ENCODE measurements at places on chromosomes 2 and 18. TPM values are rescaled to one million over a fixed set of nuclear protein-coding genes. Genes with fewer than 3 reads are reported as not detected.
A peak's percentile ranks its signal among the peaks of the same experiment; 100 is the strongest.

Gene ZBTB7C
- 13.0 TPM for total RNA-seq

DNA sequence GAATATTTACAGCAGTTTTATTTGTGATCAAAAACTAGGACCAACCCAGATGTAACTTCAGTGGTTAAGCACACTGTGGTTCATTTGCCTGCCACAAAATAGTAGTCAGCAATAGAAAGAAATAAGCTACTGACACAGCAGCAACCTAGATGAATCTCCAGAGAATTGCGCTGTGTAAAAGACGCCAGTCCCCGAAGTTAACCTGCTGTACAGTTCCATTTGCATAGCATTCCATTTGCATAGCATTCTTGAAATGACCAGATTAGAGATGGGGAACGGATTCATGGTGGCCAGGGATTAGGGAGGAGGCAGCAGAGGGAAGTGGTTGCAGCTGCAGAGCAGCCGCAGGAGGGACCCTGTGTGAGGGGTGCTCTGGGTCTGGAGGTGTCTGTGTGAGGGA is 39.3 kb upstream of the NFATC1 start:
- H3K4me3 ChIP-seq: no peak overlapping the region
- H3K36me3 ChIP-seq: peaks cover 4% of the 10 kb centered on the region
- H3K4me1 ChIP-seq: no peaks in the 10 kb centered on the region
- no peaks in the 10 kb centered on the region for H3K27me3 ChIP-seq

- H3K27me3 ChIP-seq: no peaks in the 10 kb centered on the region
- H3K36me3 ChIP-seq: peaks cover 41% of the 10 kb centered on the region
- H3K27ac ChIP-seq: no peak overlapping the region
- H3K4me3 ChIP-seq: no peak overlapping the region
Observed at GRCh38 chr2:159232456-159233170, 53.9 kb downstream of the WDSUB1 start.

DNA sequence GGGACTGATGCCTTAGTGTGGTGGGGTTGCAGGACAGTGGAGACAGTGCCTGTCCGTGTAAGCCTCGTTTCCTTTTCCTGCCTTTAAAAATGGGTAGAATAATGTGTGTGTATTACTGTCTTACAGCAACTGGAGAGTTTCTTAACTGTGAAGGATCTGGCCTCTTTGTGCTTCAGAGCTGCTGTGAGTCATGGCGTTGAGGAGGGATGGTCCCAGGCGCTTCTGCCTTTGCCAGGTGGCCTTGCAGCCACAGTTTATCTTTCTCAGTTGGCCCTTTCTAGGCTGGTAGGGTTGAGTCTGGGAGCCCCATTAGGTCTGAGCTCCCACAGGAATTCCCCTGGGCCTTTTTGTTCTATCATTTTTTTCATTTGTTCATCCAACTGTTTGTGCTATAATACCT is 9.2 kb downstream of the PRADC1 start:
- H3K27ac ChIP-seq: no peak overlapping the region
- H3K27me3 ChIP-seq: no peaks in the 10 kb centered on the region
- H3K4me1 ChIP-seq: no peaks in the 10 kb centered on the region
- peaks cover 4% of the 10 kb centered on the region for H3K36me3 ChIP-seq
- H3K4me3 ChIP-seq: no peak overlapping the region

- H3K27ac ChIP-seq: peak overlapping the region; percentile 51
- no peak overlapping the region for H3K4me3 ChIP-seq
- no peaks in the 10 kb centered on the region for H3K36me3 ChIP-seq
- peaks cover 24% of the 10 kb centered on the region for H3K4me1 ChIP-seq
- DNase-seq: no peak
Observed at GRCh38 chr2:234412726-234413125, 84.2 kb downstream of the ARL4C start.

DNA sequence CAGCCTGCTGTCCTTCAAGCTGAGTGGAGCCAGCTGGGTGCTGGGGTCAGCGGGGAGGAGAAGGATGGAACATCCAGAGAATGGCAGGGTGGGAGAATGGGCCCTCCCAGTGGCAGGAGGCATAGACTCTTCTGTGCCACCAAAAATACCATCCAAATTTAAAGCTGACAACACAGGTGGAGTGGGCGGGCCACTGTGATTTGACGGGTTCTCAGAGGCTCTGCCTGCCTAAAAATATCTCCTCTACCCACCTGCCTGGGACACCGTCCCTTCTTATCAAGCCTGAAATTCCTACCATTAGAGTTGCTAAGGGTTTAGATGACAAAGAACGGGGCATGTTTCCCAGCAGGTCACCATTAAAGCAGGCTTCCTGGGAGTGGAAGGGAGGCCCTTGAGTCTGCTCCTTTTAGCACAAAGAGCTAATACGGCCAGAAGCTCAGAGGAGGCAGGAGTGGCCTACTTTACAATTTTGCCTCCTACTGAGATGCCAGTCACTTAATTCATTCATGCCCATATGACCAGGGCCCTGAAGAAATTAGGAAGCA is 19.8 kb upstream of the MARCHF4 start:
- DNase-seq: no peak
- H3K36me3 ChIP-seq: no peaks in the 10 kb centered on the region

GRCh38 chr2:24521162-24521857 is 30.3 kb downstream of the NCOA1 start:
- no peak overlapping the region for H3K4me3 ChIP-seq
- no peak overlapping the region for H3K27ac ChIP-seq
- peaks cover 12% of the 10 kb centered on the region for H3K4me1 ChIP-seq
- H3K27me3 ChIP-seq: no peaks in the 10 kb centered on the region

GRCh38 chr2:219457784-219458369 is 23.2 kb downstream of the SPEG start:
- H3K27ac ChIP-seq: peak overlapping the region; percentile 85
- peaks cover 32% of the 10 kb centered on the region for H3K4me1 ChIP-seq
- H3K36me3 ChIP-seq: peaks cover 5% of the 10 kb centered on the region
- no peak for DNase-seq
- H3K27me3 ChIP-seq: peaks cover 10% of the 10 kb centered on the region
- peak overlapping the region; percentile 16 for H3K4me3 ChIP-seq

- H3K36me3 ChIP-seq: peaks cover 34% of the 10 kb centered on the region
- H3K4me1 ChIP-seq: peaks cover 20% of the 10 kb centered on the region
- no peaks in the 10 kb centered on the region for H3K27me3 ChIP-seq
- H3K27ac ChIP-seq: peak overlapping the region; percentile 42
Observed at GRCh38 chr2:152647552-152647951, 69.7 kb downstream of the PRPF40A start.

Data from type B pancreatic cell (in vitro differentiated cells).